NCI-H524 treated with DMSO at 0.1 percent for 48 hours (cell line): ENCODE measurements at places on chromosomes 7 and 10.

GRCh38 chr10:101785801-101786200 is 2.6 kb upstream of the NPM3 start:
- no peak for DNase-seq

DNA sequence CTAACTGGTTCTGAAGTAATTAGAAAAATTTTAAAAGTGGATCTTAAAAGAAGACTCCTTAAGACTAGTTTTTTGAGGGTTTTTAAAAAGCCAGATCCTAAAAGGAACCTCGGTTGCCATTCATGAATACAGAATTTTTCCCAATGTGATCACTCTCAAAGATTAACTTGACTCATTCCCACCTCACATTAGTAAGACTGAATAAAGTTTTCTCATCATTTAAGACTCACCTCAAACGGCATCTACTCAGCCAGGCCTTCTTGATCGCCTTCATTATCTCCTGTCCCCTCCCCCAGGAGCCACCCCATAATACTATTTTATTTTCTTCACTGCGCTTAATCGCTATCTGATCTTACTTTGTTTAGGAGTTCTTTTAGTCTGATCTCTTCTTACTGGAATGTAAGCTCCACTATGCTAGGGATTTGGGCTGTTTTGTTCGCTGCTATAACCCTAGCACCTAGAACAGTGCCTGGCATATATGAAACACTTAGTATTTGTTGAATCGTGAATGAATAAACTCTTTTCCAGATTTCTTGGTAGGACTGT is 55.9 kb upstream of the PCGF5 start:
- DNase-seq, result no peak

GRCh38 chr10:114547514-114547913 is 110.6 kb downstream of the ABLIM1 start:
- DNase-seq, result no peak

DNA sequence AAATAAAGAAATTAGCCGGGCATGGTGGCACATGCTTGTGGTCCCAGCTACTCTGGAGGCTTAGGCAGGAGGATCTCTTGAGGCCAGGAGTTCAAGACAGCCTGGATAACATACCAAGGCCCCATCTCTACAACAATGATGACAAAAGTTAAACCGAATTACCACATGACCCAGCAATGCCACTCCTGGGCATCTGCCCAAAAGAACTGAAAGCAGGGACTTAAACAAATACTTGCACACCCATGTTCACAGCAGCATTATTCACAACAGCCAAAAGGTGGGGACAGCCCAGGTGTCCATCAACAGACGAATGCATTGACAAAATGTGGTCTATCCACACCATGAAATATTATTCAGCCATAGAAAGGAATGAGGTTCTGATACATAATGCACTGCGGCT is 83.9 kb downstream of the HIP1 start:
- no peak for DNase-seq

GRCh38 chr7:123888192-123888591 is 36.8 kb upstream of the SPAM1 start:
- no peak for DNase-seq

DNA sequence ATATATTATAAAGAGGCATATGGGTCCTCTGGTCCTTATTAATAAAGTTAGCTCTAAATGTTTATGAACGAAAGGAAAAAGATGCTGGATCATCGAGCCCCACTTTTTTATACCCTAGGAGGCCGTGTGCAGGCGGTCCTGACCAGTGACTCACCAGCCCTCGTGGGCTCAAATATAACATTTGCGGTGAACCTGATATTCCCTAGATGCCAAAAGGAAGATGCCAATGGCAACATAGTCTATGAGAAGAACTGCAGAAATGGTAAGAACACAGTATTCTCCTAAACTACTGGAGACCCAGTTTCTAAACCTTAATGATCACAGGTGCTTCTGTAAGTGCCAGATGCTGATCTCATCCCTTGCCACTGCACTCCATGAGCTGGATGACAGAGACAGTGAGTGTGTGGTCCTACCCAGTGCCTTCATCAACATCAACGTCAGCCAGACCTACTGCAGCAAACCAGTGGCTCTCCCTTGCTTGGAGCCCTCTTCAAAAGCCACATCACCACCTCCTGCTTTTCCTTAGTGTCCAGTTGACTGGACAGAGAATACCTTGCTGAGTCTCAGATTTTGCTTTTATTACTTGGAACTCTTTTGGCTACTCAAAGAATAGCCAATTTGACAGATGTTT is 7.6 kb downstream of the GPNMB start:
- DNase-seq, result no peak

DNA sequence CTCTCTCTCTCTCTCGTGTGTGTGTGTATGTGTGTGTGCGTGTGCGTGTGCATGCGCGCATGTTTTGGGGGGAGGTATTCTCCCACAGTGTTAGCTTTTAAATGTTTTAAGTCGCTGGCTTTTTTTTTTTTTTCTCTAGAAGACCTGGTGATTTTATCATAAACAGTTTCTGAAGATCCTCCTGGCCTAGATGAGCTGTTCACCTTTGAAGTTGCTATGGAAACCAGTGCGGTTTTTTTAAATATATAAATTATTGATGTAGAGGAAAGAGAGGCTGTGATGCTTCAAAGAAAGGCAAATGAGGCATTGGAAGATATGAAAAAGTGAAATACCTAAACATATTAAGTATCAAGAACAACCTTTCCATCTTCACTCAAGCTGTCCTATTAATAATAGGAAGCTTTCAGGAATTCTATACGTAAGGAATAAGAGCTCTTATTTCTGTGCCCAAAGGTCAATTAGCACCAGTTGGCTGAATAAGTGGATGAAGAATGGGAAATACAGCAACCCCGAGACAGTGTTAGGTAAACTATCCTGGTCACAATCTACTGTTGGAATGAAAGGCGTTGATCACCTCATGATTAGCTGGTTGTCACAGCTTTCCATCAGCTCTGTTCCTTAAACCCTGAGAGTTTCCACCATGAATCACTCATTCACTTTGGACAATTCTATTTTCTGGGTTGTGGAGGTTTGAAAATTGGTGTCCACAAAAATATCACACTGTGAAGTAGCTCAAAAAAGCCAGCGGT is 66.5 kb upstream of the SLC35G1 start:
- no peak for DNase-seq

- DNase-seq, result no peak
Observed at GRCh38 chr10:105952153-105952552, 1212.4 kb downstream of the SORCS1 start.

GRCh38 chr10:126842356-126842755 is 62.9 kb upstream of the DOCK1 start:
- DNase-seq, result no peak

GRCh38 chr10:132063432-132063831 is 2.3 kb upstream of the JAKMIP3 start:
- no peak for DNase-seq

GRCh38 chr7:137476937-137477336 is 133.4 kb upstream of the PTN start:
- no peak for DNase-seq

DNA sequence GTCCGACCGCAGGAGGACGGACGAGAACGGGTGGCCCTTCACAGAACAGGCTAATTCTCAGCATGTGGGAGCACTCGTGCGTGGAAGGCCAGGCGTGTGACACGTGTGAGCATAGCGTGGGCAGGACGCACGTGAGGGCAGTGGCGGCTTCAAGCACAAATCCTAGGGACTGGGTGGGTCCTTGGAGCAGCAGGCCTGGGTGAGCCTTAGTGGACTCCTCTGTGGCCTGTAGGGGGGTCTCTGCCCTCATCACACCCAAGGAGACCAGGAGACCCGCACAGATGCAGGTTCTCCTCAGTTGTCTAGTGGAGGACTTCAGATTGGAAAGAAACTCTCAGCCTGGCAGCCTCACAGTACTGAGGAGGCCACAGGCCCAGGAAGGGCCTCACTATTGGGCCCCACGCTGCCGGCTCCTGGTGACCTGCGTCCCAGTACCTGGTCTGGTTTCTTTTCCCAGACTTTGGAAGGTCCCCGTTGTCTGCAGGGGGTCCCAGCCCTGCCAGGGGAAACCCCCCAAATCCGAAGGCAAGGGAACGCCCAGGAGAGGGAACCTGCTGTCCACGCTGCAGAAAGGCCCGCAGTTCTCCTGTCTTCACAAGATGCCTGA is 49.1 kb upstream of the FAM20C start:
- DNase-seq, result no peak
